ENCODE measurements at places on chromosomes 3 and 15.

DNA sequence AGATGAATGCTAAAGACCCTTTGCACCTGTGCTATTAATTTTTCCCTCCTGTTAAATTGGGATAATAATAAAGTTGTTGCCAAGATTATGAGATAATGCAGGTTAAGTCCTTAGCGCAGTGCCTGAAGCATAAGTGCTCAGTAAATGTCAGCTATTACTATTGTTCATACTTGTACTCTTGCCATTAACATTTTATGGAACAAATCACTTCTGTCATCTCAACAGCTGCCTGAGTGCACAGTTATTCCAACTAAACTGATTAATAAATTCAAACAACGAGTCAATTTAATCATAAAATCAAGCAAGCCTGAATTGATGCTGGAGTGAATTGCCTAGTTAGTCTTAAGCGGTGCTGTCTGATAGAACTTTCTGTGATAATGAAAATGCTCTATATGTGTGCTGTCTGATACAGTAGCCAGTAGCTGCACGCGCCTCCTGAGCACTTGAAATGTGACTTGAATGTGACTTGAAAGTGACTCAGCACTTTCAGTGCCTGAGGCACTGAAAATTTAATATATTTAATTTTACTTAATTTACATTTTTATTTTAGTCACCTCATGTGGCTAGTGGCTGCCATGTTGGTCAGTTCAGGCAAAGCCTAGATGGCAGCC is 198.7 kb upstream of the PFN2 start:
- DNase-seq: no peak

DNA sequence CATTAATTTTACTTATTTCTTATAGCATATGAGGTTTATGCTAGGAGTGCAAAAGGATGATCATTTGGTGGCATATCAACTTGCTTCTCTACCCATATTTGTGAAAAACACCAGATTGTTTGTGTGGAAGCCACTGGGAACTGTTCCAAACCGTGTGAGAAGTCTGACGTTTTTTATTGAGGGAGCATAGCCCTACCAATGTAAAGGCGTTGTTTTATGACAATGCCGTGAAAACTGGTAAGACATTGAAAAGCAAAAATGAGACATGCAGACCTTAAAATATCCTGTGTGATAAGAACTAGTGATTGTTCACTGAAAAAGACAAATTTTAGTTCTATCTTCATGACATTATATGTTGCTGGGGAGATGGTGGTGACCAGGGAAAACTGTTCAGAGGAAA is 87.8 kb downstream of the CHL1 start:
- DNase-seq: no peak

DNA sequence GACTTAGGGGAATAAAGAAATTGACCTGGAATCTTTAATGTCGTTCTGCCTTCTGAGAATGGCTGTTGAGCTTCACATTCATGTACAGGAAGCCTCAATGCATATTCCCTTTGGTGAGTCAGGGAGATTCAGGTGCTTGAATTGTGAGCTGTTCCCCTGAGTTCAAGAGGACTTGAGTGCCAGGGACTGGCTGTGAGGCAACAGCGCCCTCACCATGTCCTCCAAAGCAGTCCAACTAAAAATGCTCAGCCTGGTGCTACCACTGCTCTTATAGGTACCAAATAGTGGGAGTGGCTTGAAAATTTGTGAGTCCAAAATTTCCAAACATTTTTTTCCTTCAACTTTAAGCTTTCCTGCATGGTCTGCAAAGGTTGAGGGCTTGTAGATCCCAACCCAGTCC is 54.1 kb downstream of the LEO1 start:
- DNase-seq: no peak

GRCh38 chr3:107430214-107430995 is 53.2 kb downstream of the CCDC54 start:
- no peak for DNase-seq

- no peak for DNase-seq
Observed at GRCh38 chr15:25862472-25863110, 536 bp downstream of the ATP10A start.

DNA sequence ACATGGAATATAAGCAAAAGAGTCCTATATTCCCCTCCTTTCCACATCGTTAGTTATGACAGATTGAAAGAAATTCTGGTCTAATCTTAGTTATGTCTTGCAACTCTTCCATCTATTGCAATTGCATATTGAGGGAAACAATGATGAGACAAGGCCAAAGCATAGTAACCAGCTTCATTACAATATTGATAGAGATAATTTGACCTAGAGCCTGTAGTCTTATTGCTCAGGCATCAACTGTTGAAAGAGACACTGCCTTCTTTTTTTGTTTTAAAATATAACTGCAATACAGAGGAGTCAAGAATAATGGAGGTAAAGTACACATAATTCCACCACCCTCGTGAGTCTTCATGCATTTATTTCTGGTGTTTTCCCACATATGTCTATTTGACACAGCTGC is 2.0 kb downstream of the TM4SF18 start:
- DNase-seq: no peak

DNA sequence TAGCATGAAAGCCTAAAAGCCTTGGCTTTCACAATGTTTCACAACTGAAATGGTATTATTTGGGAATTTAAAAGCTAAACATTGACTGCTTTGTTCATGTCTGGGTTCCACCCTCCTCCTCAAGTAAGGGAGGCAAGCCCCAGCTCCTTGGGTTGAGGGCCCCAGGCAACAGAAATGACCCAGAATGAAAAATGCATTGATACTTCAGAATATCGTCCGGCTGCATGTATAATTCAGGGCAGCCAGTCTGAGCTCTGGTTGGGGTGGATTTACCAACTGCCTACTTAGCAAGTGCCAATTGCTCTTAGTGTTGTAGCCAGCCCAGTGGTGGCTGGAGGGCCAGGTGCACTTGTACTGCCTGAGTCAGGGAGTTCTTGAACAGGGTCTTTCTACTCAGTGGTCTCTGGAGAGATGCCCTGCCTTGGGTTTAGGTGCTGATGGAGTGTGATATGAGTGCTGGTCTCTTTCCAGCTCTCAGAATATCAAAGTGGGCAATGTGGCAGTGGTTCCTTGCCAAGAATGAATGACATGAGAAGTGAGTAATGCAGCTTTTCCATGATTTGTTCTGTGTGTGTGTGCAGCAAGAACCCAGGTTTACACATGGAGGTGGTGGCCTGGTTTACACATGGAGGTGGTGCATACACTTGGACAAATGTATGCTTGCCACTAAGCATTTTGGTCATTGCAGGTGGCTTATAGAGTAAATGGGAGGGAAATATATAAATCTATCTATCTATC is 40.9 kb upstream of the ADAMTSL3 start:
- no peak for DNase-seq

GRCh38 chr15:57172925-57173324 is 203.4 kb upstream of the CGNL1 start:
- no peak for DNase-seq

DNA sequence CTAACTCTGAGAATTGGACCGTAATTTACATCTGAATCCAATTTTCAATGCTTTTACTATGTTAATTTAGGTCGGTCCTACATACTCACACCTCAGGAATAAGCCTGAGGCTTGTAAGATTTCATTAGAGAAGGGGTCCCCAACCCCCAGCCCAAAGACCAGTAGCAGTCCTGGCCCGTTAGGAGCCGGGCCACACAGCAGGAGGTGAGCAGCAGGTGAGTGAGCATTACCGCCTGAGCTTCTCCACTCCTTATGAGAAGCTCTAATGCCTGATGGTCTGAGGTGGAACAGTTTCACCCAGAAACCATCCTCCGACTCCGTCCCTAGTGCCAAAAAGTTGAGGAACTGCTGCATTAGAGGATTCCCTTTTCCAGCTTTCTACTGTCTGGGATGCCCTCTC is 757.3 kb downstream of the SI start:
- no peak for DNase-seq
